ENCODE measurements at places on chromosomes 3 and 15. TPM values are rescaled to one million over a fixed set of nuclear protein-coding genes. Genes with fewer than 3 reads are reported as not detected.

The PAQR5 gene
- total RNA-seq = 16.5 TPM

The TIMP4 gene
- total RNA-seq = 7.3 TPM

The PSTPIP1 gene
- not detected for total RNA-seq

The MINAR1 gene
- total RNA-seq = 0.63 TPM

The ATR gene
- total RNA-seq = 15.6 TPM
